ENCODE measurements at places on chromosomes 3 and 15.

- peak; percentile 35 for DNase-seq
These were observed 82.7 kb downstream of the FOXB1 start for GRCh38 chr15:60086681-60087429.

DNA sequence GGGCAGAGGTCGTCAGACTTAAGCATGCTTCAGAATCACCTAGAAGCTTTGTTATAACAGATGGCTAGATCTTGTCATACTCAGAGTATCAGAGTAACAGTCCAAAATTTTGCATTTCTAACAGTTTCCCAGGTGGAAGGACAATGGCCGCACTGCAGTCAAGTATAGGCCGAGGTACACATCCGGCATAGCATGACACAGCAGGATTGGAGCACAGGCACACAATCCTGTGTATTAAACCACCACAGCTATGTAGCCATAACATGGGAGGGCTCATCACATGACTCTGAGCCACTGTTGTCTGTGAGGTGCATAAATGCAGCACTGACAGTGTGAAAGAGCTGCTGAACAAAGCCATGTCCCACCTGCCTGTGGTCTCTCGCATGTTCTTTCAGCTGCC, 85.7 kb upstream of the RNF7 start:
- DNase-seq = no peak

DNA sequence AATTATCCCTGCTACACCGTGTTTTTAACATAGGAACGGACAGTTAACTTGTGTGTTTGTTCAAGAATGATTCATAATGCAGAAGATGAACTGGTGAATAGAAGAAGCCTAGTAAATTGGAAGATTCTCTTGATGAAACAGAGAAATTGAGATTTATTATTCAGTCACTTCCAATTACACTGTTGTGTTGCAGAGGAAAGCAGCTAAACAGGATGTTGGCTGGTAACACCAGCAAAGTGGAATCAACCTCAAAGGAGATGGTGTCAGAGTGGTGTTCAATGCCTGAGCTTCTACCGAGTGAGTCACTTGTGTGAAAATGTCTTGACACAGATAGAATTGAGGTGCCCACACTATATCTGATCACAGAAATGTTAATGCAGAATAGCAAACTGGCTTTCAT, 399.6 kb downstream of the LPP start:
- no peak for DNase-seq

GRCh38 chr3:14540821-14541385, 761 bp upstream of the GRIP2 start:
- no peak for DNase-seq

DNA sequence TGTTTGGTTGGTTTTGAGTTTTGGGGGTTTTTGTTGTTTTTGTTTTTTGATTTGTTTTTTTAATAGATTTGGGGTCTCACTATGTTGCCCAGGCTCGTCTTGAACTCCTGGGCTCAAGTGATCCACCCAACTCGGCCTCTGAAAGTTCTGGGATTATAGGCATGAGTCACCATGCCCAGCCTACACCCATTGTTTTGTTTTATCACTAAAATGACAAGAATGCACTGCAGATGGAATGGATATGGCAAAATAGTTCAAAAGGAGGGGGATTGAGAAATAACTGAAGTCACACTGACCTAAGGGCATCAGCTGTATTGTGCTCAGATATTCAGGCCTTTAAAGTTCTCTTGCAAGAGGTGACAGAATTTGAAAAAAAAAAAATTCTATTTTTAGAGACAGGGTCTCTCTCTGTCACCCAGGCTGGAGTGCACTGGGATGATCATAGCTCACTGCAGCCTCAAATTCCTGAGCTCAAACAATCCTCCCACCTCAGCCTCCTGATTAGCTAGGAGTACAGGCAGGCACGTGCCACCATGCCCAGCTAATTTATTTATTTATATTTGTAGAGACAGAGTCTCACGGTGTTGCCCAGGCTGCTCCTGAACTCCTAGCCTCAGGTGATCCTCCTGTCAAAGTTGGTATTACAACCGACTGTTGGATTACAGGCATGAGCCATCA, 4.4 kb upstream of the RASA2 start:
- peak; percentile 94 for DNase-seq

Measured in RPMI7951 (cell line).